Mesenteric fat pad (tissue), 1 donor: ENCODE measurements at places on chromosomes 1 and 21. TPM values are rescaled to one million over a fixed set of nuclear protein-coding genes. Genes with fewer than 3 reads are reported as not detected.

Gene BGLAP
- total RNA-seq = not detected

Gene MXRA8
- total RNA-seq = 109 TPM

Gene NBPF6
- not detected for total RNA-seq

Gene VTCN1
- total RNA-seq = not detected

Gene HMGCS2
- total RNA-seq = 0.71 TPM

Gene CR1L
- 0.71 TPM for total RNA-seq

Gene OR2L13
- not detected for total RNA-seq

Gene ANXA9
- 0.48 TPM for total RNA-seq

Gene FCRL6
- total RNA-seq = not detected

Gene ALPL
- total RNA-seq = 129 TPM

Gene LCE3D
- total RNA-seq = not detected

Gene SPATA21
- total RNA-seq = not detected
